ENCODE measurements at places on chromosomes 6 and 20.
A peak's percentile ranks its signal among the peaks of the same experiment; 100 is the strongest.

- no peak for DNase-seq
Measured at GRCh38 chr6:15614277-15614676, 48.6 kb downstream of the DTNBP1 start.

DNA sequence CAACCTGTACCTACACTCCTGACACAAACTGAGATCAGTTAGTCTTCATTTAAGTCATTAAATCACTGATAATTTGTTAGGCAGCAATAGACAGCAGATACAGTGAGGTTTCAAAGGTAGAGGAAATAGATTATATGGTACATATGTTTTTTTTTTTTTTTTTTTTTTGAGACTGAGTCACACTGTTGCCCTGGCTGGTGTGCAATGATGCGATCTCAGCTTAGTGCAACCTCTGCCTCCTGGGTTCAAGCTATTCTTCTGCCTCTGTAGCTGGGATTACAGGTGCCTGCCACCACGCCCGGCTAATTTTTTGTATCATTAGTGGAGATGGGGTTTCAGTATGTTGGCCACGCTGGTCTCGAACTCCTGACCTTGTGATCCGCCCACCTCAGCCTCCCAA lies 38.2 kb upstream of the KIF13A start:
- DNase-seq: no peak

DNA sequence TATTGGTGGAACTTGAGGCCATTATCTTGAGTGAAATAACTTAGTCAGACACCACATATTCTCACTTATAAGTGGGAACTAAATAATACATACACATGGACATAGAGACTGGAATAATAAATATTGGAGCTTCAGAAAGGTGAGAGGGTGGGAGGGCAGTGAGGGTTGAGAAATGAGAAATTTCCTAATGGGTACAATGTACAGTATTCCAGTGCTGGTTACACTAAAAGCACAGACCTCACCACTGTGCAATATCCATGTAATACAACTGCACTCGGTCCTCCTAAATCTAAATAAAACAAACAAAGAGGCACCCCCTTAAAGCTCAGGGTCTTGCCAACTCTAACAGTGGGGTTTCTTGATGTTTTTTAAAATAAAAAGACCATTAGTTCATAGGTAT lies 53.2 kb downstream of the IGF2R start:
- DNase-seq: no peak

GRCh38 chr6:28940294-28940857 lies 16.6 kb upstream of the TRIM27 start:
- no peak for DNase-seq

DNA sequence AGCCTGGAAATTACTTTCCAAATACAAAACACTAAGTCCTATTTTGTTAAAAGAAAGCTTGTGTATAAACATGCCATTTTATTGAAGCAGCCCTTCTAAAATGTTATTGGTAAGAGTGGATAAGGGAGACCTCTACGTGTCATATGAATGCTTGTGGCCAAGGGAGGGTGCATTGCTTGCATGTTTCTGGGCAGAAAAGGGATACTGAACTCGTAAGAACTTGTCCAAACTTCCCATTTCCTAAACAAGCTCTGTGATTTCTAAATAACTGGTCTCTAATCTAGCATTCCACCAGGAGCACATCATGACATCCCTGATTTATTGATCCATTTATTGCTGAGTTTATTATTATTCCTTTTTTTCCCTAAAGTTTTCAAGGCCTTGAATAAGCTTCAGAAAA lies 474.1 kb downstream of the CD109 start:
- DNase-seq: no peak

DNA sequence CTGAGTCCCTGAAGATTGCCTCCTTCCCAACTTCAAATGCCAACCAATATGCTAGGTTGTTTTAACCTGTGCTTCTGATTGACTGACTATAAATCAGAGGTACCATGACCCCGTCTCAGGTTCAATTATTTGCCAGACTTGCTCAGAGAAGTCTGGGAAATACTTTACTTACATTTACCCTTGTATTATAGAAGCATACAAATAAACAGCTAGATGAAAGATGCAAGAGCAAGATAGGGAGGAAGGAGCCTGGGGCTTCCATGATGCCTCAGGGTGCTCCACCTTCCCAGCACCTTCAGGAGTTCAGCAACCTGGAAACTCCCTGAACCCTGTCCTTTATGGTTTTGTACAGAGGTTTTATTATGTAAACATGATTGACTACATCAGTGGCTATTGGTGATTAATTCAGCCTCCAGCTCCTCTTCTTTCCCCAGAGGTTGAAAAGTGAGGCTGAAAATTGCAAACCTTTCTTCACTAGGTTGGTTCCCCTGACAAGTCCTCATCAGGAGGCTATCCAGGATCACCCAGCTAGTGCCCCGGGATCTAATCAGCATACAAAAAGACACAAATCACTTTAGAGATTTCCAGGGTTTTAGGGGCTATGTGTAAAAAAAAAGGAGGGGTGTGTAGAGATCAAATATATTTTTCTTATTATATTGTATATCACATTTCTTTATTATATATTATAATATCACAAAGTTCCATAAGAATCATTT lies 547.7 kb downstream of the EPM2A start:
- no peak for DNase-seq

- no peak for DNase-seq
Measured at GRCh38 chr6:104563306-104563705, 296.4 kb downstream of the HACE1 start.

- DNase-seq: no peak
Measured at GRCh38 chr6:36860126-36860525, 14.5 kb downstream of the PPIL1 start.

GRCh38 chr6:47131773-47132172 lies 89.6 kb upstream of the ADGRF1 start:
- no peak for DNase-seq

- DNase-seq: no peak
Measured at GRCh38 chr6:47237196-47237595, 72.5 kb downstream of the TNFRSF21 start.

DNA sequence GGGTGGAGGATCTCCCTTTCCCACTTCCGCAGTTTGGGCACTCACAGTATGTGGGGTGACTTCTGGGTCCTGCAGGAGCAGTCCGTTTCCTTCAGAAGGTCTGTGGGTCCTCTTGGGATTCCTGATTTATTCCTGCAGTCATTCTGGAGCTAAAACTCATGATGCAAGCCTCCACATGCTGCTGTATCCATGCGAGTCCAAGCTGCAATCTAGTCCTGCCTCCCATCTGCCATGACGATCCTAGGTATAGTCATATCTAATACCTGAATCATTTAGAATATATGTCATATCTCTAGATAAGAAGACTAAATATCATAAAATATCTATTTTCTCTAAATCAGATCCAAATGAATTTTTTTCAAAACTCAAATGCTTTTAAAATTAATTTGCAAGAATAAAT lies 103.4 kb upstream of the AHI1 start:
- no peak for DNase-seq

GRCh38 chr20:49187330-49187850 lies 744 bp downstream of the STAU1 start:
- DNase-seq: no peak

GRCh38 chr20:25058847-25059810 lies 1.2 kb upstream of the ACSS1 start:
- no peak for DNase-seq

DNA sequence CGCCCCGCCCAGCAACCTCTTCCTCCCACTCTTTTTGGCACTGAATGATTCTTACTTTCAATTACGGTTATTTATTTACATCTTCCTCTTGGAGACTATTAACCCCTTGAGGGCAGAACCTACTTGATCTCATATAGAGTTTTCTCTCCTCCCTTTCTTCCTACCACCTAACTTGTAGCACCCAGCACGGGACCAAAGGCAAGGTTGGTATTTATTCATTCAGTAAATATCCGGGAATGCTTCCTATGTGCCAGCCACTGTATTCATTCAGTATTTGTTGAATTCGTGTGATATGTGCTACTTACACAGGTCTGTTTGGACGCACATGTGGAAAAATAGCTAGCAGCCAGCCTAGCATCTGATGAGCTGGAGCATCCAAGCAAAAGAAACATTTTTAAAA lies 1.3 kb upstream of the CNKSR3 start:
- DNase-seq: no peak

GRCh38 chr6:77371748-77372147 lies 91.5 kb downstream of the HTR1B start:
- no peak for DNase-seq

DNA sequence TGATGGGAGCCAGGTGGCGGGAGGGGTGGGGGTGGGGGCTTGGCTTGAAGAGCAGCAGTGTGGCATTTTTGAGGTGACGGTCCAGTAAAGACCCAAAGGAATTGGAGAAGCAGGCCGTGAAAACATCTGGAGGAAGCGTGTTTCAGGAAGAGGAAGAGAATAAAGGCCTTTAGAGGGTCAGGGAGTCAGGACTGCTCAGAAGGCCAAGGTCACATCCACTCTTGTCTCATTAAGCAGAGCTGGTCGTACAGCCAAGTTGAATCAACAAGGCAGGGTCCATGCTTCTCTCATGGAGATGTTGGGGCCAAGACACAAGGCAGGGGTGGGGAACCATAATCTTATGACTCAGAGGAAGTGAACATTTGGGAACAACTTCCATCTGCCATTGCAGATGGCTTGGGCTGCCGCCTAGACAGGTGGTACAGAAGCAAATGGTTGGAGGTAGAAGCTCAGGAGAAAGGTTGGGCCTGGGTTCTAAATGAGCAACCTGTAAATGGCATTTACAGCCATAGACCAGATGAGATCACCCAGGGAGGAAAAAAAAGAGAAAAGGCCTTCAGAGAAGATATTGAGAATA lies 179.6 kb downstream of the TTLL2 start:
- no peak for DNase-seq

DNA sequence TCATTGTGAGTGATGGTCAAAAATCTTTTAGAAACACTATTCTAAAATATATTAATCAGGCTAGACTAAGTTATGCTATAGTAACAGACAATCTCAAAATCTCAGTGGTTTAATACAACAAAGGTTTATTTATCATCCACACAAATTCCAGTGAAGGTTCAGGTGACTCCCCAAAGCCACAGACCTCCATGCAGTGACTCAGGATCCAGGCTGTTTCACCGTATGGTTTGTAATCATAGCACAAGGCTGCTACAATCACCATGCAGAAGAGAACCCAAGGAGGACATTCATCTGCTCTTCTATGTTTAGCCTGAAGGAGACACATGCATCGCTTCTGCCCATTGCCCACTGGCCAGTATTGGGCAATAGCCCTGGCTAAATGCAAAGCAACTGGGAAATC lies 46.2 kb downstream of the BFSP1 start:
- no peak for DNase-seq

DNA sequence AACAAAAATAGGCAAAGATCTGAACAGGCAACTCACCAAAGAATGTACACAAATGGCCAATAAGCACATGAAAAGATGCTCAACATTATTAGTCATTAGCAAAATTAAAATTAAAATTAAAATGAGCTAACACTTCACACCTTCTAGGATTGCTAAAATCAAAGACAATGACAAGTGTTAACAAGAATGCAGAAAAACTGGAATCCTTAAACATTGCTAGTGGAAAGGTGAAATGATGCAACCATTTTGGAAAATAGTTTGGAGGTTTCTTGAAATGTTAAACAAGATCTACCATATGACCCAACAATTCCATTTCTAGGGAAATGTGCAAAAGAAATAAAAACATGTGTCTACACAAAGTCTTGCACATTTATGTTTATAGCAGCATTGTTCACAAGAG lies 75.5 kb upstream of the DST start:
- no peak for DNase-seq

- no peak for DNase-seq
Measured at GRCh38 chr6:38827024-38827423, 111.9 kb downstream of the DNAH8 start.

DNA sequence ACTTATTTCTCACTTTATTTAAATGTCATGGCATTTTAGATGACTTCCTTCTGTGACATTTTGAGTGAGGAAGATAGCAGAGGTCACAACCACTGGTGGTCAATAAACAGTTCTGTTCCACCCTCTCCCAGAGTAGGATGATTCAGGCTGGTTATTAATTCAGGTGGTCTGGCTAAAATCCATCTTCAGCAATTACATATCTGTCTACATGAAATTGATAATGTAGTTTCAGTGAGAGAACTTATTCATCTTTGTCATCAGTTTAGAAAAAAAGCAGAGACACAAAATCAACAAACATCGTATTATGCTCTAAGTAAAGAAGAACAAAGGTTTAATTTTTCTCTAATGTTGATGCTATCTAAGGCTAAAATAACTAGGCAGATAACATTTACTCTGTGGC lies 525.5 kb downstream of the TENT5A start:
- DNase-seq: no peak

DNA sequence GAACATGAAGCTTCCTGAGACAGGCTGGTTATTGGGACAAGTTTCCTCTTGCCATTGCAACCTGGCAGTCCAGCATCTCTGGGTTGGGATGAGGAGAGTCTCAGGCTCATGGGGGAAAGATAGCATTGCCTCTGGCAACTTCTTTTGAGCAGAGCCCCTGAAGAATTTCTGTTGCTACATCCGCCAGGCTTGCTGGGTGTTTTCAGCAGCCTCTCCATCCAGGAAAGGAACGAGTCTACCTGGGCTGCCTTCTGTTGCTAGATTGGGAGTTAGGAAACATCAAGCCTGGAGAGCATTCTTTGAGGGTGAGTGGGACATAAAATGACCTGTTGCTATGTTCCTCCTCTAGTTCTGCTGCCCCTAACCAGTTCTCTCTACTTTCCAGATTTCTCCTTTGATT lies 313.5 kb downstream of the RFPL4B start:
- no peak for DNase-seq

GRCh38 chr20:18645196-18645745 lies 57.4 kb downstream of the DTD1 start:
- no peak for DNase-seq

- peak; percentile 66 for DNase-seq
Measured at GRCh38 chr20:47784599-47785310, 526 bp downstream of the SULF2 start.

DNA sequence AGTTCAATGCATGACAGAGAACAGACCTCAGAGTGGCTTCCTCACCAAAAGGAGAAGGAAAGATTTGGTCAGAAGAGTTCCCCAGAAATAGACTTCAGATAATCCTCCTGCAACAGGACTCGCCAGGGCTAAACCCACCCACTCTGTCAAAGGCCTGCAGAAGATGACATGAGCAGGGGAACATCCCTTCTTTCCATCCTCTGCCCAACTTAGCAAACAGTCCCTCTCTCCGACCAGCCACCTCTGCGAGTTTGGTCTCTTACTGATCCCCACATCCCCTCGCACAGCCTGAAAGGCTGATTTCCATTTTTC lies 7.5 kb downstream of the NFATC2 start:
- DNase-seq: no peak

GRCh38 chr20:34622821-34623451 lies 54.0 kb downstream of the PIGU start:
- DNase-seq: peak; percentile 24

GRCh38 chr20:50729901-50730764 lies 1.2 kb upstream of the PARD6B start:
- DNase-seq: peak; percentile 34

DNA sequence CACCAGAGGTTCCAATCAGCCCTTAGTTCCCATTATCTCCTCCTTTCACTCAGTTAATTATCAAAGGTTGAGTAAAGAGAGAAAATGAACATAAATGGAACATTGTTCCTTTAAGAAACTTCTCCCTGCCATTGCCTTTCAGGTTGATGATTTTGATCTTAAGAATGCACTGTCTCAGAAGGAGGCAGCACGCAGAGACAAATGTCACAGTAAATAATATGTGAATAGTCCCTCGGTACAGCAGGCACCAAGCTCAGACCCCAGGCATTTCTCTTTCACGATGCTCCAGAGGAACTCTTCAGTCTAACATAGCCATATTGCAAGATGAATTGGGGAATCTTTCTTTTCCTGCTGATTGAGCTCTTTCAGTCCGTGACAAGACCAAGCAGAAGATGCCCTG lies 435.3 kb upstream of the SPTLC3 start:
- DNase-seq: no peak

GRCh38 chr20:59324521-59325141 lies 24.2 kb downstream of the EDN3 start:
- DNase-seq: no peak

All from cardiac fibroblast (primary cell).